CD4-positive, alpha-beta T cell treated with Interleukin-15 for 4 hours (primary cell): ENCODE measurements at places on chromosomes 16 and 17.

- DNase-seq, result no peak
Measured at GRCh38 chr16:73150786-73151185, 102.9 kb upstream of the ZFHX3 start.

- peak; percentile 83 for DNase-seq
Measured at GRCh38 chr17:40319651-40320540, 10.9 kb downstream of the RARA start.

DNA sequence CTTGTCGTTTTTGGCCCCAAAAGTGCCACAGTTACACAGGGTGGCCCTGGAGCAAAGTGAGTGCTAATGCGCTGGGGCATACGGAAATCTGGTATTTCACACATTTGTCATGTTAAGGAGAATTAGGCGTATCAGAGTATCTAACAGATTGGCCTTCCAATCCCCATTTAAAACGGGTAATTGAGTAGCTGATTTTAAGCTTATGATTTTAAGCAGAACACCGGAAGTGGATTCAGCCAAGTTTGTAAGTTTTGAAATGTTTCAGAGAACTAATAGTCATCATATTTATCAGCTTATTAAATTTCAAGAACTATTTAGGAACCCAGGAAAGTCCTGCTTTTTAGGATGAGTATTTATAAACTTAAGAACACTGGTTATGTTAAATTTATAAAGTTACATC, 19.5 kb downstream of the LRRC75A start:
- no peak for DNase-seq

DNA sequence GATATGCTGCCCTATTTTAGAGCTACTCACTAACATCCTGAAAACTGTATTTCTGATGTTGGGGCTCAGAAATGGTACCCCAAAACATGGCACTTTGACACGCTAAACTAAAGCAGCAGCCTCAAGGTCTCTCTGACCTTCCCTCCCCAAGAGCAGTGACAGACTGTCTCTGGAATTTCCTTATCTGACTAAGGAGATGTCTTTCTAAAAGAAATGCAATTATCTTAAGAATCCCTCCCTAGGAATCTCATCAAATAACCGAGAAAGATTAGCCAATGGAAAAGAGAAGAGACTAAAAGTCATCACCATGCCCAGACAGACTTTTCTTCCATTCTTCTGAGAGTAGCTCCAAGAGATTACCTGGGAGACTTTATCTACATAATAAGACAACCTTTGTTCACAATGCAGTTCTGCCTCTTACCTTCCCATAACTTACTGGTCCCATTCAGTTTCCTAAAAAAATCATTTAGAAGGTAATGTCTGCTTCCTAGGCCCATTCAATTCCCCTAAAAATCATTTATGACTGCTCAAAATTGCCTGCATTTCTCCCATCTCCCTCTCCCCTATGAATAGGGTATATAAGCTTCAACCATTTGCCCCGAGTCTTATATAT, 123.9 kb downstream of the CPPED1 start:
- DNase-seq, result no peak

DNA sequence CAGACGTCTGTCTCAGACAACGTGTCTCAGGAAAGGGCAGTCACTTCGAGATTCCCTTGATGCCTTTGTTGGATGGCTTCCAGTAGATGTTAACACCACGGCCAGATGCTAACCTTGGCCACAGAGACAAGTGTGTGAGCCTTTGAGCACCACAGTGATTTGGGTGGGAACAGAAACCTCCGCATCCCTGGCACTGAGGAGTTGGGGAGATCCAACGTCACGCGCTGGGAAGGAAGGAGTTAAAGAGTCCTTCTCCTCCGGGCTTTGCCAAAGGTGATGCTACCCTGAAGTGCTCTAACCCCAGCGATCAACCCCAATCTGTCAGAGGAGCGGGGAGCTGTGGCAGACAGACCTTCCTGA, 3.0 kb upstream of the ABR start:
- no peak for DNase-seq
